ENCODE measurements at places on chromosomes 2 and 18.

DNA sequence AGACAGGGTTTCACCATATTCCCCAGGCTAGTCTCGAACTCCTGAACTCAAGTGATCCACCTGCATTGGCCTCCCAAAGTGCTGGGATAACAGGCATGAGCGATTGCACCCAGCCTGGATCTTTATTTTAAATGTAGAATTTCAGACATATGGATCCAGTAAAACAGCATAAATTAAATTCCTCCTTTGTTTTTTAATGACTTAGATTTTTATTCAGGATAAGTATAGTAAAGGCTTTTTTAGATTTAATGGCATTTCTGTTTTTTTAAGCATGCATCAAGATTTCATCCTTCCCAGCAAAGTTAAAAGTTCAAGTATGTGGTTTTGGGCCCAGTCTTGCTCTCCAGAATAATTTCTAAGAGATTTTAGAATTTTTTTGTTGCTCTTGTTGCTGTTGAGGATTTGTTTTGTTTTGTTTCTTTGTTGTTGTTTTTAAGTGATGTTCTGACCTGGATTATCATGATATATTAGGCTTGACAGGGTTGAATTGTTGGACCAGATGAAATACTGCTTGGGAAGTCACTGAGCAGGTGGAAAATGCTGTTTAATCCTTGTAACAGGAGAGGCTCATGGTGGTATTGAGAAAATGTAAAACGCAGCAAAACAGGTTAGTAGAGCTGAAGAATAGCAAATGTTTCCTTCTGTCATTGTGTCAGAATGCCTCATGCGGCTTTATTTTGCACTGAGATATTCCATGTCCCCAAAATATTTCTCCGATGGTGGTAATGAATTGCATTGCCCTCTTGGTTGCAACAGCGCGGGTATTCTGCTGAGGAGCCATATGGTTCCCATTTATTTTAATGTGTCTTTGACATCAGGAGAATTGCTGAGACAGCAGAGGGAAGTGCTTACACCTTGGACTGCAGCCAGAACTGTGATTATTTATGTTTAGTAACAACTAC, 147.9 kb downstream of the GALNT3 start:
- DNase-seq: no peak

DNA sequence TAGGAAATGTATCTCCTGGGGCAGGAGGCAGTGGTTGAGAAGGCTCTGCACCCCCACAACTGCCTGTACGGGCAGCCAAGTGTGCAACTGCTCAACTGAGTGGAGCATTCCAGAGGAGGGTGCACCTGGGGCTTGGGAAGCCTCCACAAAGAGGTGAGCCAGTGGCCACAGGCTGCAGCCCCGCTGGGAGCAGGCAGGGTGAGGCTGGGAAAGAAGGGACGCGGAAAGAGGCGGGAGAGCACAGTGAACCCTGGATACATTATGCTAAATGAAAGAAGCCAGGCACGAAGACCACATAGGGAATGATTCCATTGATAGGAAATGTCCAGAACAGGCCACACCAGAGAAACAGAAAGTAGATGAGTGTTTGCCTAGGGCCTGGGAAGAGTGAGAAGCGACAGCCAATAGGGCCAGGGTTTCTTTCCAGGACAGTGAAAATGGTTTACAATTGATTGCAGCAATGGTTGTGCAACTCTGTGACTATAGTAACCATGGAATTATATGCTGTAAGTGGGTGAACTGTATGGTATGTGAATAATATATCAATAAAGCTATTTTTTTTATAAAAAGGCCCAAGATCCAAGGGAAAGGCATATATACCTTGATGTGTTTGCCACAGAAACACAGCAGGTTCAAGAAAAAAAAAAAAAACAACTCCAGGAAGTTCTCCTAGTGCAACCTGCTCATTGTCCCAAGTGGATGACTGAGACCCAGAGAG, 82.4 kb downstream of the DDX1 start:
- DNase-seq: peak; percentile 70

DNA sequence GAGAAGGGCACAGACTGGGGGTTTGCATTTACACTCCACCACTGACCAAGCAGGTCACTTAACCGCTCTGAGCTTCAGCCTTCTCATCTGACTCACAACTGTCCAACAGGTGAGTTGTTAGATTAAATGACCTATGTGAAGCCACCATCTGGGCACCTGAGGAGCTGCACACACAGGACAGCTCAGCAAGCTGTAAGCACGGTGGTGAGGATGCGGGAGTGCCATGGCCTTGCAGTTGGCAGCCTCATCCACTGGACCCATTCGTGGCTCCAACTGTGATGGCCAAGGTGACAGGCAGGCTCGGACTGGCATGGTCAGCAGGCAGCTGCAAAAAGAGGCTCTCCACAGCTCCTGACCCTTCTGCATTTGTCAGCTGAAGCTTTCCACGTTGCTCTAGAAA, 23.3 kb upstream of the AMMECR1L start:
- no peak for DNase-seq

DNA sequence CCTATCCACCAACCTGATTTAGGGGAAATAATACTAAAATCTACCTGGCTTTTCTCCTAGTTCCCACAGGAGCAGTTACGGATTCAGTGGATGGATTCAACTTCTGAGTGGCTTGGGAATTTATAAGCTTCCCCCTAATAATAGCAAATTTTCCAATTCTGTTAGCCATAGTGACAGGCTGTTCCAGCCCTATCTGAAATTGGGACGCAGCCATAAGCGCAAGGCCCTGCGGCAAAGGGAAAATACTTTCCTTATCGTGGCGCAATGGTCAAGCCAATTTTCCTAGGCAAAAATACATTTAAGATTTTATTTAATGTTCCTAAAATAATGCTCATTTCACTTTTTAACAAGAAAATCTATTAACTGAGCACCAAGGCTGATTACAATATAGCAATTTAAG, 49.7 kb downstream of the CDH2 start:
- no peak for DNase-seq

- no peak for DNase-seq
These were observed 176.9 kb upstream of the MC4R start for GRCh38 chr18:60549338-60549960.

- DNase-seq: peak; percentile 11
These were observed 7.3 kb upstream of the SLC3A1 start for GRCh38 chr2:44267796-44268648.

GRCh38 chr2:216559625-216560156, 61.0 kb downstream of the RPL37A start:
- DNase-seq: no peak
